Fibroblast of skin of abdomen (primary cell): ENCODE measurements at places on chromosomes 2 and 18.

DNA sequence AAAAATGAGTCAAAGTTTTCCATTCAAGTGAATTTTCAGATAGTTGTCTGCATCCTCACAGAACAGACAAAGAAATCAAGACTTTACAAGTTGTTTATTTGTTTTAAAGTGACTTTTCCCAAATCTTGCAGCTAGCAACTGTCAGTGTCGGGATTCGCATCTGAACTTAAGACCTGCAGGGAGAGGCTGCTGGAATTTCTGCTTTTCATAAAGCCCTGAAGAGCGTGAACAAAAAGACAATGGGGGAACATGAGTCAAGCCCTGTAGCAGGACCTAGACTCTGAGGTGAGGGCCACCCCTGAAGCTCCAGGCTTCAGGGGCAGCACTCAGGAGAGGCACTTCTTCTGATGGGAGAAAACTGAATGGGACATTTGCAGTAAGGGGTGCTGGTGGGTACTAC is 108.2 kb upstream of the CTAGE1 start:
- no peak for DNase-seq

GRCh38 chr2:63078852-63079606 is 28.4 kb downstream of the OTX1 start:
- DNase-seq, result no peak

DNA sequence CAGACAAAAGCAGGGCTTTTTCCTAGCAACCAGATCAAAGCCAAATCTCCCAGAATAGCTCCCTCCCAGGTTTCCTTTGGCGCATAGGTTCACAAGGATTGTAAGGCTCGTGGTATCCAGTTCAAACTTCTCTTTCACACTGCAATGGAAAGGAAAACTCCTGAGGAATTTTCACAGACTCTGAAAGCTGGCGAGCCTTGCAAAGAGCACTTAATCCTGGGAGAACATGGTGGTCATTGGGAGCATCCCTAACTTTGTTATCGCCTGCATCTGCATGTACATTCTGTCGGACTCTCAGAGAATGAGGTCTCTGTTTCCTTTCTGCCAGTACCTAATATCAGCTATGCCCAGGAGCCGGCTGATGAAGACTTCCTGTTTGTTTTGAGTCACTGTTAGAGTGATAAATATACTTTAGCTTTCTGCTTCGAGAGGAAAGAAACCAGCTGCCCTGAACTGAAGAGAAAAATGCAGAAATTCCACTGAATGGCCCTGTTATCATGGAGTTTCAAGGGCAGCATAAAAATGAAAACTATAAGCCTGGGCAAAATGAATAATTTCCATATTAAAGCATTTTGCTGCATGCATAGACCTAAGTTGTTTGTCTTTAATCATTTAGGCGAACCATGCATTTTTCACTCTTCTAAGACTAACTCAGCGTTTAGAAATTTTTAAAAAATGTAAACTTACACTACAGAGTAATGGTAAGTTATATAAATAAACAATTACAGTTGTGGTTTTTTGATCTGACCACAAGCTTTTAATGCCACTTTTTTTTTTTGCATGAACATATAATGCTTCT is 76.4 kb upstream of the ZEB2 start:
- peak; percentile 17 for DNase-seq

DNA sequence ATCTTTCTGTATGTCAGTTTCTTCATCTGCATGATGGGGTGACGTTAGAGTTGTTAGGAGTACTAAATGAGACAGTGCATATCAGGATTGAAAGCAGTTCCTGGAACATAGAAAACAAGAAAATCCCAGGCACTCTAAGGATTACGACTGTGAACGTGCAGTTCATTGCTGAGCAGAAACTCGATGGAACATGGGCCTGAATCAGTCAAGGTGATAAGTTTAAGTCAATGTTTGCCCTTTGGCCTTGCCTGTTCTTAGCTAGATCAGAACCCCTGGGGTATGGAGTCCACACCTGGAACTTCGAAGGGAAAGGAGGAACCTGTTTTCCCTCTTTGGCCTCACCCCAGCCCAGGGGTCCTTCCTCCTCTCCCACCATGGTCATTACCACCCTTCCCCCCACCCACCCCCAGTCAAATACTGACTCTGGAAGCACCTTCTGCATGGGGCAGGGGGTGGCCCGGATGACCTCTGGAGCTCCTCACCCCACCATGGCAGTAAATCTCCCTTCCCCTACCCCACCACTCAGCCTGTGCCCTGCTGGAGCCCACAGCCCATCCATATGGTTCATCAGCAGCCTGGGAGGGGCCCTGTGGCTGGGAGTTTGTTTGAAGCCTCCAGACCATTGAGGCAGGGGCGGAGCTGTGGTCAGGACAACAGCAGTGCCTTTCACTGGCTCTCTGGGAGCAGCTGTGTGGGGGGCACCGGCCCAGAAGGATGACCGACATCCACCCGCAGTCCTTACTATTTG is 164.1 kb downstream of the SMAD7 start:
- no peak for DNase-seq

DNA sequence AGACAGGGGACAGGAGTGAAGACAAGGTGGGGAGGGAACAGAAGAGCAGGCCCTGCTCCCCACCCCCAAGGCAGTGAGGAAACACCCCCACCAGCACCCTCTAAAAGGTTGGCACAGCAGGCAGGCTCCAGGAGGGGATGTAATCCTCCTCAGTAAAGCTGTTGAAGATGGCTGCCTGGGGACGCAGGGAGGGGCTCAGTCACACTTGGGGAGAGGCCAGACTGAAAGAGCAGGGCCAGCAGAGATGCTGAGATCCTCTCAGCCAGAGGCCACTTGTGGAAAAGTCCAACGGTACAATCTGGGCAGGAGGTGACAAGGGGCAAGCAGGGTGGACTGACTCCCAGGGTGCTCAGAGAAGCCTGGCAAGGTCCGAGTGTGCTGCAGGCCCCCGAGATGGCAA is 154.8 kb upstream of the ID2 start:
- DNase-seq, result no peak

- no peak for DNase-seq
These were observed 41.1 kb upstream of the SCG2 start for GRCh38 chr2:223643309-223643708.

GRCh38 chr2:241235859-241236593 is 47.5 kb downstream of the ANO7 start:
- DNase-seq, result no peak

DNA sequence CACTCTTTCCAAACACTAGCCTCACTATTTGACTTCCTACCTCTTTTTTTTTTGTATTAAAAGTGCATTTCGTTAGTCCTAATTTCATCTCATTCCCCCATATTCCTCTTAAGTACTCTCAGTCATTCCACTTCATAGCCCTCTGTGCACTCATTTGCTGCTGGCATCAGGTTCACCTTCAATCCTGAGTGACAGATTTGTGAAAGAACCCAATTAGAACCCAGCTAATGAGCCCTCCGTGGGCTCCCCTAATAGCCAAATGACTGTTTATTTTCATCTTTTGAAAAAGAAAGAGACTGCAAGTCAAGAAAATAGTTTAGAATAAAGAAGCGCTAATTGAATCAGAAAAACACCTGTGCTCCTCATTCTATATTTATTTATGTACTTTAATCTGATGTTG is 512.1 kb upstream of the LRATD1 start:
- no peak for DNase-seq

- peak; percentile 93 for DNase-seq
These were observed 40.5 kb upstream of the ATG16L1 start for GRCh38 chr2:233210843-233211547.

GRCh38 chr18:407626-408224 is 92.8 kb downstream of the COLEC12 start:
- peak; percentile 67 for DNase-seq
